ENCODE measurements at places on chromosomes 11 and 22.

DNA sequence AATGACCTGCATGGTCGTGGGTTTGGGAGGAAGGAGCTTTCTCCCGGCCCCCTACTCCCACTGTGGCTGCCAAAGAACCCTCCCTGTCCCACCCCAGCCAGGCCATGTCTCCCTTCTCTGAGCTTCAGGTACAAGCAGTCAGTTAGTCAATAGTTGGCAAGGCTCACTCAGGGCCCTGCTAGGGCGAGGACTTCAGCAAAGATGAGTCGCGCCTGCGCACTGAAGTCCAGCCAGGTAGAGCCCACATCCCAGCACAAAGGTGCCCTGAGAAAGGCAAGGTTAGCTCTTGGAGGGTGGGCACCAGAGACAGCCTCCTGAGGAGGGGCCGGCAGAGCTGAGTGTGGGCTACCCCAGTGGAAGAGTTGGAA lies 11.1 kb downstream of the C11orf86 start:
- no peak for DNase-seq

GRCh38 chr11:12402691-12403120 lies 25.3 kb downstream of the PARVA start:
- no peak for DNase-seq

GRCh38 chr22:23400286-23400981 lies 179.7 kb downstream of the IGLL1 start:
- no peak for DNase-seq

- no peak for DNase-seq
These were observed 38.2 kb downstream of the BRD1 start for GRCh38 chr22:49789289-49790141.

- DNase-seq, result no peak
These were observed 85.6 kb upstream of the VPREB1 start for GRCh38 chr22:22158965-22159364.

- no peak for DNase-seq
These were observed 36.5 kb upstream of the TOLLIP start for GRCh38 chr11:1345737-1346513.

DNA sequence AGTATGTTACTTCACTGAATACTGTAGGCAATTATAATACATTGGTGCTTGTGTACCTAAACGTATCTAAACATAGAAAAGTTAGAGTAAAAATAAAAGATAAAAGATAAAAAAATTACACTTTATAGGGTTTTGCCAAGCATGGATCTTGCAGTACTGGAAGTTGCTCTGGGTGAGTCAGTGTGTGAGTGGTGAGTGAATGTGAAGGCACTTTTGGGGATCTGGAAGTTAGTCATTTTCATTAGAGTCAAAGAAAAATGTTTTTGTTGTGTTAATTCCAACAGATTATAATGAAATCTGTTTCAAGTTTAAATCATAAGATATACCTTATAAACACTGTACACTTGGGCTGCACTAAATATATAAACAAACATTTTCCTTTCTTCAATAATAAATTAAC lies 3.3 kb downstream of the SLC22A25 start:
- DNase-seq, result no peak

DNA sequence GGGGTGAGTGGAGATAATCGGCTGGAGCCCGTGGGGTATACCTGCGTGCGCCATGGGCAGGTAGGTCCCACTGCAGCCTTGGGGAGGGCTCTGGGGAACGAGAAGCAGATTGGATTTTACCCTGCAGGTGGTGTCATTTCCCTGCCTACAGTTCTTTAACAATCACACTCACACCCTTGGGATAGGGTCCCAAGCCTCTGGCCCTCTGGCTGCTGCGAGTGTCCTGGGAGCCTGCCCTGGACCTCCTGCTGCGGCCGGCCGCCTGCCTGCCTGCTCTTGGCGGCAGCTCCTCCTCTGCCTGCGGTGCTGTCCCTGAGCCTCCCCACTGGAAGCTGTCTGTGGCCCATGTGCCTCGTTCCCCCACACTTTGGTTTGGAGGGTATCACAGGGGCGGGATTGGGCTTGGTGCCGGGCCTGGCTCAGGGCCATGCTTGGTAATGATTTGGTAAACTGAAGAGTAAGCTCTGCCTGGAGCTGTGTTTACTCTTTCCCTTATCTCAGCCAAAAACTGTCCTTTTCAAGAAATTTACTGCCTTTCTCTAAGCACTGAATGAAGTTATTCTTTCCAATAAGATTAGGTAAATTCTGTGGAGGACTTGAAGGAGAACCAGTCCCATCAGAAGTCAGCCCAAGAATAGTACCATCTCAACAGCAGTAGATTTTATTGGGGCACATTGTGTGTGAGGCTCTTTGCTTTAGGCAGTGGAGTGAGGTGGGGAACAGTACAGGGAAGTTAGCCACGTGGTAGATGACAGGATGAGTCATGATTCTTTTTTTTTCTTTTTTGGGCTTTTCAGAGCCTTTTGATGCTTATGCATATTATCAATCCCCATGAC lies 53.7 kb downstream of the TBC1D22A start:
- no peak for DNase-seq

GRCh38 chr11:100936781-100937180 lies 192.8 kb downstream of the PGR start:
- no peak for DNase-seq

- DNase-seq, result no peak
These were observed 20.8 kb upstream of the CHKA start for GRCh38 chr11:68142028-68142412.

- no peak for DNase-seq
These were observed 677.7 kb downstream of the BRD1 start for GRCh38 chr22:49149721-49150608.

DNA sequence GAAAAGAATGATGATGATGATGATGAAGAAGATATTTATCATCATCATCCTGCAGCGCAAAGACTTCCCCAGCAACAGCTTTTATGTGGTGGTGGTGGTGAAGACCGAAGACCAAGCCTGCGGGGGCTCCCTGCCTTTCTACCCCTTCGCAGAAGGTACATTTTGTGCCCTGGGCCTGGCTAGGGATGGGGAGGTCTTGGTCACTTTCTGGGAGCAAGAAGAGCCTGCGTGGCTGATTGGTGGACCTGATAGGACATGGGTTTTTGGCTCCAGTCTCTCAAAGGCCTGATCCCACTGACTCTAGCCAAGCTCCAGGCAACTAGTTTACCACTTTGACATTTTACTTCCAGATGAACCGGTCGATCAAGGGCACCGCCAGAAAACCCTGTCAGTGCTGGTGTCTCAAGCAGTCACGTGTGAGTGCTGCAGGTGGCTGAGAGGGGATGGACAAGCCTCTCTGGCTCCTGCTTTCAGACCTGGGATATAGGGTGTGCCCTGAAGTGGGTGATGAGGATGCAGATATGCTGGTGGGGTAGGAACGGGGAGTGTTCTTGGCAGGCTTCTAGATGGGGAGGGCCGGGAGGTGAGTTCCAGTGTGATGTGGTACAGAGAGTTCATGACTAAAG lies 5.3 kb downstream of the SIDT2 start:
- peak; percentile 4 for DNase-seq

GRCh38 chr11:129374081-129374992 lies 1.3 kb upstream of the BARX2 start:
- peak; percentile 10 for DNase-seq

DNA sequence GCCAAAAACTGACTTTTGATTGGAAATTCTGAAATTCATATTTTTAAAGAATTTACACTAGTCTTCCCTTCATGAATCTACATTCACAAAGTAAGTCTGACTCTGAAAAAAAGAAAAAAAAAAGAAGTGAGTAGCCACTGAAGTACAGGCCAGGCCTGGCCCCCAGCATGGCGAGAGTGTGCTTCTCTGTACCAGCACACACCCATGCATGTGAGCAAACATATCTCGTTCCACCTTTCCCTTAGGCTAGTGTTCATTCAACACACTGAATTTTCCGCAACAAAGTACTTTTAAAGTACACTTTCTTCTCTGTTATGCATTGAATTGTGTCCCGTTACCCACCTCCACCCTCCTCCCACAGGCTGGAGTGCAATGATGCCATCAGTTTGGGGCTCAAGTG lies 4.5 kb downstream of the C11orf16 start:
- no peak for DNase-seq

DNA sequence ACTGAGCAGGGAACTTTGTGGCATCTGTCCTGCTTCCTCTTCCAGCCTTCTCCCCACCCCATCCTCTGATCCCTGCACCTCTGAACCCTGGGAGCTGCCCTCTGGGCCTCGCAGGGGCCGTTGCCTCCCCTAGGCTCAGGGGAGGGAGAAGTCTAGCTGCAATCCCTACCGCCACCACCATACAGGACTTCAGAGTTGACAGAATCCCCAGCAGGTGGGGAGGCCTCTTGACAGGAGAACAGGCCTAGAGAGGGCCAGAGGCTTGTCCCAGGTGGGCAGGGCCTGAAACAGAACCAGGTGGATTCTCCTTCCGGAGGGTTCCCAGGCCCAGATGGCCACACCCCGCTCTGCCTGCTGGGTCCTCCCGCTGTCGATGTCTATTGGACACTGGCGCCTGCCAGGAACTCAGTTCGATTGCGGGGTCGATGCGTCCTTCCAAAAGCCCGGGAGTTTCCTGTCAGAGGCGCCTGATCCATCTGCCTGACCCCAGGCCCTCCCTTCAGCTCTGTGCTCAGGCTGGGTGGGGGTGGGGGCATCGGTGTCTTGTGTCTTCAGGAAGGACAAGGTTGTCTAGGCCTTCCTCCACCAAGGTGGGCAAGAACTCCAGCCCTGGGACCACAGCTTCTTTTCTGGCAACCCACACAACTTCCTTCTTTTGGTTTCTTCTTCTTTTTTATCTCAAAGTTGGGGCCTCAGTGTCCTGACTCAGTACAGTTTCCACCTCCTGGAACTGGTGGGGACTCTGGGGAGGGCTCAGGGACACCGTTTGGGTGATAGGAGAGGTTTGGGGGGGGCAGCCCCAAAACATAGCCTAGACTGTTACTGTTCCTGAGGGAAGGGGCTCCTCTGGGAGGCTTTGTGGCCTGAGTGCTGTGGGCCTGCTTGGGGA lies 6.4 kb downstream of the STARD10 start:
- no peak for DNase-seq

DNA sequence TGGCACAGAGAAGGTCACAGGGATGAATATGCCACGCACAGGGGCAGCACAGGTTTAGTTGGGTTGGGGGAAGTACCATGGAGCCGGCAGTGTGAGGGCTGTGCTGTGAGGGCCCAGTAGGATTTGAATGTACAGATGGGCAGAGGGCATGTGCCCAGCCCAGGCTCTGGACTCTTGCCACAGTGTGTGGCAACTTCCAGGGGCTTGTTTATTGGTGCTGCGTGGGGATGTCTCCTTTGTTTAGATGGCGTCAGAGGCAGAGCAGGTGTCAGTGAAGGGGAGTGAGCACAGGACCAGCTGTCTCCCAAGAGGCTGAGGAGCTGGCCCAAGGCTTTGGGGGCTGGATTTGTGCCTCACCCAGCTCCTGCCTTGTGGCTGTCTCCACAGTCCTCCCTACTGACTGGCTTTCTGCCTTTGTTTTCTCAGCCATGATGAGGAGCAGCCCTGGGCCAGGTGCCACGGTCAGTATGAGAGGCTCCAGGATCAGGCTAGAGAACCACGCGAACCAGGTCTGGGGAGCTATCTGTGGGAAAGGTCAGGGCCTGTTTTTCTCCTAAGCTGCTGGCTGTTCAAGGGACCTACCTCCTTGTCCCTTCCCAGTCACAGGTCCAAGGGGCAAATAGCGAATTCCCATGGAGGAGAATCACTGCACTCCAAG lies 21.9 kb downstream of the SUN2 start:
- peak; percentile 73 for DNase-seq

DNA sequence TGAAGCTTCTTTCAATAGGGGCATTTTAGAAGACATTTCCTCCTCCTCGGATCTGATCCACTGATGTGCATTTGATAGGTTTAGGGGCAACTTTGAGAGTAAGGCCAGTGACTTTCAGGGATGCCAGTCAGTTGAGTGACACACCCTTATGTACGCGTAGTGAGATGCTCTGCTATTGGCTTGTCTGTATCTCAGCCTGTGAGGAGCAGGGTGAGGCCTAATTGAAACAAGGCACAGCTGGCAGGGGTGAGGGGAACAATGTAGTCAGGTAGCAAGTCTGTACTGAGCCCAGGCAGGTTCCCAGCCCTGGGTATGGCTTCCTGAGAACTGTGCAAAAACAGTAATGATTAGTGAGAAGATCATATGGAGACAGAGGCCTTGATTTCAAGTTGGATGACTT lies 61.5 kb downstream of the STIM1 start:
- no peak for DNase-seq

DNA sequence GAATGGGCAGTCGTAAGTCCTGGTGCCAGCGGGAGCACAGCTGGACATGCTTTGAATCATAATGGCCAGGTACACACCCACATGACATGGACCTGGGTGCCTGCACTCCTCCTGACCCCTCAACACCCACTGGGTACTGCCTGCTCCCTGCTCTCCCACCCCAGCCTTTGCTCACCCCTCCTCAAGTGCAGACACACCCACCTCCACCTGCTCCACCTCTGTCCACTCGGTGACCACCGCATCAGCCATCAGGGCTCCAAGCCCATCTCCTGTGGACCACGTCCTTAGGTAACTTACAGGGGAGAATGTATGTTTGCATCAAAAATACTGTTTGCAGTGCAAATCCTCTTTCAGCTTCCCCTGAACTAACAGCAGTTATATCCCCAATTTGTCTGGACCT lies 214.6 kb downstream of the BRD1 start:
- no peak for DNase-seq

DNA sequence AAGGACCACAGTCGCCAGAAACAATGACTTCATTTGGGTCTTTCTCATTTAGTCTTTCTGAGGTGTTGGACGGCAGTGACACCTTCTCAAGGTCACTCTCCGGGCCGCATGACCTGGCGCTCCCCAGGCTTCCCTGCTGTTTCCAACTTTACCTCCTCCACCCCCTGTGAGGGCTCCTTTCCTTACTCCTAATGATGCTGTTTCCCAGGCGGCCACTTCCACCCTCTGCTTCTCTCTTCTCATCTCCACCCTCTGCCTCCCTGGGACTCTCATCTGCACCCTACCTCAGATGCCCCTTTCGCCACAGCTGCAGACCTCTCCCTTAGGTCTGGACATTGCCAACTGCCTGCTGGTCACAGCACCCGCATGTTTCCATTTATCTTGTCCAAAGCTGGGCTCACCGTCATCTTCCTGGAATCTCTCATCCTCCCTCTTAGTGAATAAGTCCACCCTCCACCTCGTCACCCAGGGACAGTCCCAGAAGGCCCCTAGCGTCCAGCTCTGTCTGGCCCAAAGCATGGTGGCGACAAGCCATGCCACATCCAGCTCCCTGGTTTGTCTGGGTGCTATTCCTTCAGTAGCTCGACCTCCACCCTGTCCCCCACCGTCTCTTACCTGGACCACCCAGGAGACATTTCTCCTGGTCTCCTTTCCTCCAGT lies 113.8 kb downstream of the BUD13 start:
- DNase-seq, result no peak

GRCh38 chr11:64305075-64305690 lies at the start of gene ESRRA:
Gene ESRRA, plus strand, starts transcription at chr11:64305524. Its CDS starts 1,656 bp downstream, at chr11:64307180.
- peak; percentile 100 for DNase-seq

DNA sequence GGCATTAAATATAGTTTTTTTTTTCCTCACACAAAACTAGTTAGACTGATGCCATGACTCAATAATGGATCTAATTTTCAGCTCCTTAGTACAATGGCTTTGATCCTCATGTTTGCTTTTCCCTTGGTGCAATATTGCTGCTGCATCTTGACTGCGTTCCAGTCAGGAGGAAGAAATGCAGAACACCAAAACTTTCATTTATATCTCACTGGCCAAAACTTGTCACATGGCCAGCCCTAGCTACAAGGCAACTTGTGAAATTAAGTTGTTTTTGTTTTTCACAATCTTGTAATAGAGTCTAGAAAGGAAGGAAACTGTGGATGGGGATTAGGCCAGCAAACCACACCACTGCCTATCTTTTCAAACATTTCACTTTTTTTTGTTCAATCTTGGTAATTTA lies 36.7 kb downstream of the SMC1B start:
- no peak for DNase-seq

All from frontal cortex (tissue), 4 donors.